ENCODE measurements at places on chromosomes 12 and 14. TPM values are rescaled to one million over a fixed set of nuclear protein-coding genes. Genes with fewer than 3 reads are reported as not detected.

DNA sequence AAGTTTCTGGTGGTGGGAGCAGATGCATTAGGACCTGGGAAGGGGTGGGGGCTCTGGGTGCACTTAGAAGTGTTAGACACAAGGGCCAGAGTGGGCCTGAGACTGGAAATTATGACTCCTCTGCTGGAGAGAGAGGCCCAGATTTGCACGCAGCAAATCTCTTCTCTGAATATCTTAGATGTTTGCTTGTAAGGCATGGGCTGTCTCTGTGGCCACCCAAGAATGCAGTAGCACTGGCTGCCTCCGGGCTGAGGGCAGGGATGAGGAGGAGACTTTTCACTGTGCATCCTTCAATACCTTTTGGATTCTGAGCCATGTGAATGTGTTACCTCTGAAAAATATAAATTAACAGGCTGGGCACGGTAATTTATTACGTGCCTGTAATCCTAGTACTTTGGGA lies 14.0 kb upstream of the RABGGTA start:
- DNase-seq: no peak

DNA sequence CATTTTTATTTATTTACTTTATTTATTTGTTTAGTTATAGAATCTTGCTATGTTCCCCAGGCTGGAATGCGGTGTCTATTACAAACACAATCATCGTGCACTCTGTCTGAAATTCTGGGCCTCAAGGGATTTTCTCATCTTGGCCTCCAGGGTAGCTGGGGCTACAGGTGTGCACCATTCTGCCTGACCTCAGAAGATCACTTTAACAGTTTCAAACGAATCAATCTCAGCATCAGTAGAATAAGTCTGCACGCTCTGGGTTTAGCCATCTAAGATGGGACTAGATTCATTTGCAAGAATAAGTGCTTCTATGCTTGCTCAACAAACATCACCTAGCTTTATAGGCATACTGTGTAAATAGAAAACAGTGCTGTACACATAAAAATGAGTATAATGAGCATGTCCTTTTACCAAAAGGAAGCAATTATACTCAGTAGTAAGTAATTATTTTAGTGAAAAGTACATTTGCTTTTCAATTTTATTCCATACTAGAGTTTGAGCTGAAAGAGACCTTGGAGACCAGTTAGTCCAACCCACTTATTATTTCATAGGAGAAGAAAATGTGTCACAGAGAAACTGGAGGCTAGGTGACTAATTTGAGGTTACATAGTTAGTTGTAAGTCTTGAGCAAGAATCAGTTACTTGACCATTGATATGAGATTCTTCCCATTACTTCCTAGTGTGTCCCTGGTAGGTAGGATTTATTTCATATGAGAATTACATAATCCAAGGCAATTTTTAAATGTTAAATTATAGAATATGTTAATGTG lies 456.5 kb upstream of the LMO3 start:
- DNase-seq: no peak

GRCh38 chr12:104792570-104792969 lies 165.5 kb downstream of the SLC41A2 start:
- DNase-seq: peak; percentile 39

AMDHD1 gene
- polyA plus RNA-seq: 0.04 TPM

DNA sequence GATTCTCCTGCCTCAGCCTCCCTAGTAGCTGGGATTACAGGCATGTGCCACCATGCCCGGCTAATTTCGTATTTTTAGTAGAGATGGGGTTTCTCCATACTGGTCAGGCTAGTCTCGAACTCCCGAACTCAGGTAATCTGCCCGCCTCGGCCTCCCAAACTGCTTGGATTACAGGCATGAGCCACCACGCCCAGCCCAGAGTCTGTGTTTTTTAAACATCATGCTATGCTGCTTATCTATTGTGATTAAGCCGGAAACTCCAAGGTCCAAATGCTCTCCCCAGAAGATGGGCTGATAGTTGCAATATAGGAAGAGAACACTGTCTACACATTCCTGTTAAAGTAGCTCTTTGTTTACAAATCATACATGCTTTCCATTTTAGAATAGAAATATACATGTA lies 30.5 kb upstream of the MAX start:
- DNase-seq: no peak

GRCh38 chr12:112919121-112919520 lies 12.4 kb downstream of the OAS1 start:
- no peak for DNase-seq

DNA sequence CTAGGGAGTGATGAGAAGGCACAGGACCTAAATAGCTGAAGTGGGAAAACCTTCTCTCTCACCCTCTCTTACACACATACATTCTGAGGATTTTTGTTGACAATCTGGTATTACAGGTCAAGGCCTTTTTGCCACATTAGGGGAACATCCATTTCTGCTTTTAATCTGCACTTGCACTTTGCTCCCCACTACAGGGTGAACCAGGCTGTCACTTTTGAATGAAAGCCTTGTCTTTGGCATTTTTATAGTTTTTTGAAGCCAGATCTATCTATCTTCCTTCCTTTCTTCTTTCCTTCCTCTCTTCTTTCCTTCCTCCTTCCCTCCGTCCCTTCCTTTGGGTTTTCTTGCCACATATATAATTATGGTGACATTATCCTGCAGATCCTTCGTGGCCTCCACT lies 165.9 kb upstream of the OTX2 start:
- DNase-seq: no peak
